Esophagus squamous epithelium (tissue), 5 donors: ENCODE measurements at places on chromosomes 3 and 15. TPM values are rescaled to one million over a fixed set of nuclear protein-coding genes. Genes with fewer than 3 reads are reported as not detected.

Gene TUBGCP4
- 21.2 TPM for total RNA-seq

DNA sequence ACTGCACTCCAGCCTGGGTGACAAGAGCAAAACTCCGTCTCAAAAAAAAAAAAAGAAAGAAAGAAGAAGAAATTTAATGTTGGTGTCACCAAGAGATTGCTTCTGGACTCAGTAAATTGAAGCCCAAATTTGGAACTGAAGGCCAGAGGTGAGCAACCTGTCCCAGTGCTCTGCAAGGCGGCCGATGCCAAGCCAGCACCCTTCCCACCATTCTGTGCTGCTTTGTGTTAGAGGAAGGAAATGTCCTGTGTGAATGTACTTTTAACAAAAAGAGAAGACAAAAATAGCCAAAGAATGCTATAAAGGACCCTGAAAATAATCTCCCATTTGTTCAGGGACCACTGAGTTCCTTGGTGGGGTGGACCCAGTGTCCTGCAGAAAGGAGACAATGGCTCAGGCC lies 44.6 kb downstream of the CDC25A start:
- no peaks in the 10 kb centered on the region for H3K36me3 ChIP-seq
- H3K4me1 ChIP-seq = no peaks in the 10 kb centered on the region
- no peak for DNase-seq
- no peak overlapping the region for H3K27ac ChIP-seq
- H3K4me3 ChIP-seq = no peak overlapping the region

Gene SETD5
- total RNA-seq = 89.3 TPM

Gene NUDT16
- total RNA-seq = 7.5 TPM

DNA sequence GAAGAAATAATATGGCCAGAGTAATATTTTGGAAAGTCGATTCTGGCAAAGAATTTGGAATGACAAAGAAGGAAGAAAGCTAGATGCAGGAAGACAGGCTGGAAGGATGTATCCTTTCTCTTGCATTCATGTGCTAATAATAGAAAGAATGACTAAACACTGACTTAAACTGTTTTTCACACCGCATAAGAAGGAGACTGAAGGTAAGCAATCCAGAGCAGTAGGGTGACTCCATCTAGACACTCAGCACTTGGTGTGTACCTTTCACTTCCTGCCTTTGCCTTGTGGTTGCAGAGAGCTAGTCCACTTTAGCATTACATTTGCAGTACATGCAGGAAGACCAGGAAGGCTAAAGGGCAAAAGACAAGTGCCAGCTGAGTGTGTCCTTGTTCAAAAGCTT lies 234.6 kb downstream of the RBMS3 start:
- DNase-seq = no peak
- no peaks in the 10 kb centered on the region for H3K36me3 ChIP-seq
- H3K27me3 ChIP-seq = no peaks in the 10 kb centered on the region
- H3K4me3 ChIP-seq = no peak overlapping the region
- peaks cover 24% of the 10 kb centered on the region for H3K4me1 ChIP-seq

DNA sequence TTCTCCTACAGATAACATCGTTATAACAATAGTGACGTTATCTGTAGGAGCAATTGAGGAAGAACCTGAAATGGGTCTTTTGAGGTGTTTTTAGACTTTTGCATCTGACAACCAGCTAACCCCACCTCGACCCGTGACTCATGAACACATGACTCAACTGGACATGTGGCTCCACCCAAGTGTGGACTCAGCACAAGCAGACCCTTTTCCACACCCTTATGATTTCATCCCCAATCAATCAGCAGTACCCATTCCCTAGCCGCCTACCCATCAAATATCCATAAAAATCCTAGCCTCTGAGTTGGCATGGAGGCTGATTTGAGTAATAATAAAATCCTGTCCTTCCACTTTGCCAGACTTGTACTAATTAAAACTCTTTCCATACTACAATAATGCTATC lies 255.4 kb downstream of the ARPP21 start:
- H3K27ac ChIP-seq = no peak overlapping the region
- no peaks in the 10 kb centered on the region for H3K36me3 ChIP-seq
- H3K4me1 ChIP-seq = no peaks in the 10 kb centered on the region
- H3K4me3 ChIP-seq = no peak overlapping the region

Gene ERICH6
- total RNA-seq = not detected

Gene MORC1
- total RNA-seq = not detected

Gene CYP8B1
- total RNA-seq = not detected
